ENCODE measurements at places on chromosomes 1 and 21.

DNA sequence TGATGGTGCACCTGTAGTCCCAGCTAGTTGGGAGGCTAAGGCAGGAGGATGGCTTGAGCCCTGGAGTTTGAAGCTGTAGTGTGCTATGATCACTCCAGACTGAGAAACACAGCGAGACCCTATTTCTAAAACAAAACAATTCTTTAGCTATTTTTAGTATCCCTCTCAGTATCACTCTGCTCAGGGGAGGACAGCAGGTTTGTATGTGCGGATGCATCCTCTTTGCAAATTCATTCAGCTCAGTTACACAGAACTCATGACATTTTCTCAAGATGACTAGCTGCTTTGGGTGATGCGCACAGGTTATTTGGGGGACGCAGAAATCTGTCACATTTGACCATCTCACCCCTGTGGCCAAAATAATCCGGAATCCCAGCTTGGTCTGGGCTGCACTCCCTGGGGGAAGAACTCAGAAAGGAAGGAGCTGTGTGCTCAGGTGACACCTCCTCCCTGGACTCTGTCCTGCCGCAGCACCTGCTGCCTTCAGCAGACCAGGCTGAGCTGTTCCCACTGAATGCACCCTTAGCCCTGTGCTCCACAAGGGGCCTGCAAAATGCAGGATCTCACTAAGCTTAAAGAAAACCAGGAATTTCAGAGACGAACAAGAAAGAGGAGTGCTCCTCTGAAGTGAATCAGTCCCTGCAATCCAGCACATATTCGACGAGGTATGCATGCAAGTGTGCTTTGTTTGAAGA, 89.5 kb upstream of the PGBD5 start:
- DNase-seq = no peak

GRCh38 chr21:36949171-36950141, 17.0 kb downstream of the HLCS start:
- no peak for DNase-seq

DNA sequence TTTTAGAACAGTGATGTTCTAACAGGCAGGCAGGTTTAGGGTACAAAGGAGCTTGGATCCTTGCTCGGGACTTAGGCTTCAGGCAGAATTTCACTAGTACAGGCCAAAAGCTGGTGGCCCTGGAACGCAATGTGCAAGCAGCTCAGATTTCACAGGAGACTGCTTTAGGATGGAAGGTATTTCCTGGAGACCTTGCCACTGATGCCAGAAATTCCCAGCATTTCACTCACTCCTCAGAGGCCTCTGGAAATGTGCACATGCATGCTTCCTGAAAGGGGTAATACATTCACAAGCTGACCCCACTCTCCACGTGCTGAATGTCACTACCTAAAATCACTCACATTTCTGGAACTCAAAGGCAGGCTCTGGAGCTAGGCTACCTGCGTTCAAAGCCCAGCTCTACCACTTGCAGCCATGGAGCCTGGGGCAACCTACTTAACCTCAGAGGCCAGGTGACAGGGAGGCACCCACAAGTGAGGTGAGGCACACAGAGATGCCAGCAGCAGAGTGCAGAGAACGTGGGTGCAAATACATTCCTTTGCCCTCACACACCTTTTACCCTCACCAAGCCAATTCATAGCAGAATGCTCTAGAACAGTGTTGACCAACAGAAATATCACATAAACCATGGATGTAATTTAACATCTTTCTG, 56.5 kb downstream of the CDC7 start:
- DNase-seq = peak; percentile 26

DNA sequence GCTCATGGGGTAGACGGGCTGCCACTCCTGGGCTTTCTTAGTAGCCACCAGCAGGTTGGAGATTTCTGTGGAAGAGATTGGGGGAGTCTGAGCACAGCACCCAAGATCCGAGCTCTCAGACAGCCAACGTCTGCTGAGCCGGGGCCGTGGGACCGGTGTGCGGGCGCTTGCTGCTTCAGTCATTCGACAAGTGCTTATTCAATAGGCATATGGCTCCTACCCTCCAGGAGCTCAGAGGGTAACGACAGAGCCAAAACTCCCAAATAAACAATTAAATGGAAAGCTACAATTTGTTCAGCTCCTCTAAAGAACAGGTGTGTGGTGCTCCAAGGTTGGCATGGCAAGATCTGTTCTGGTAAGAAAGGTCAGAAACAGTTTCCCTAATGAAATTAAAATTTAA, 106.0 kb downstream of the RAVER2 start:
- no peak for DNase-seq

DNA sequence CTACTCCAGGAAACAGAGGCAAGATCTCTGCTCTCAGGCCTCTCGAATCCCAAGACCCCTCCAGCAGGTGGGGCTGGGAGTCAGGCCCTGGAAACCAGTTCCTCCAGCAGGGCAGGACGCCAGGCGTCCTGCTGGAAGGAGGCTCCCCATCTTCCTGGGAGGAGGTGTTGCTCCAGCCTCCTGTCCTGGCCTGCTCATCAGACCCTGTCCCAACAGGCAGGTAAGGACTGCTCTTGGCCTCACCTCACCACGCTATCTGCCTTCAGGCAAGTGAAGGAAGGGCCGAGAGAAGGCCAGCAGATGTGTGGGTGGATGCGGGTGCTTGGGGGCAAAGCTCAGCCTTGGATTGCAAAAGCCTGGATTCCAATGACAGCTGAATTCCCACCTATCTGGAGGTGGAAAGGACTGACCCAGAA, 82.9 kb downstream of the SSBP3 start:
- DNase-seq = no peak

- DNase-seq = no peak
These were observed 258.6 kb upstream of the TMEM51 start for GRCh38 chr1:14894811-14895560.

DNA sequence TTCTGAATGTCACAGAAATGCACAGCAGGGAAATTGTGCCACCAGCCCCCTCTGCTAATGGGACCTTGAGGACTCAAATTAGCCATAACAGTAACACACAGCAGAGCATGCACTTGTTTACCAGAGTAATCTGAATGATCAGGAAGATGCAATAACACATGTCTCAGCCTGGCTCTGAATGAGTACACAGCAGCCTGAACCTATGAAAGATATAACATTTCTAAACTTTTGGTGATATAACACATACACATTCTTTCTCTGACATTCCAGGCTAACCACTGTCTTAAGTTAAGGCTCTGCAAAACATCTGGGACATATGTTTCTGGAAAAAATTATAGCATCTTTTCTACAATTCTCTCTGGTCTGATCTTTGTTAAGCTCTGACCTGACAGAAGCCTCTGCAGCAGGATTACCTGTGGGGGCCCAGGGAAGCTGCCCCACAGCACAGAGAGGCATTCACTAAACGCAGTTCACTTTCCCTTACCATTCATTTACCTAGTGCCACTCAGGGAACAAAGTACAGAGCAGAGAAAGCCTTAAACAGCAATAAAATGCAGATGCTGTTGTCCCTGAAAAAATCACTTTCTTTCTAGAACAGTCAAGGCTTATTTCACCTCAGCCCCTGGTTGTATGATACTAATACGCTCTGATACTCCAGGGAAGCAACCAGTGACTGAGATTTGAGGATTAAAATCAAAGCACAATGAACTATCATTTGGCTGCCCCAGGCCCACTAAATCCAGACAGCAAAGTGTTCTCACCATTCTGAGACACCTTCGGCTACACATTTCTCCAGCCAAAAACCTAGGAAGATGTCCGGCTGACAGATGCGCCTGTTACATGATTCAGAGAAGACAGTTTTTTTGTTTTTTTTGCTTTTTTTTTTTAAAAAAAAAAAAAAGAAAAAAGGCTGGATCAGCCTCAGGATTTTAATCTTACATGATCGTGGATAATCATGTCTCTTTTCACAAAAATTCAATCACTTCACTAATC, 54.0 kb upstream of the CNN3 start:
- no peak for DNase-seq

DNA sequence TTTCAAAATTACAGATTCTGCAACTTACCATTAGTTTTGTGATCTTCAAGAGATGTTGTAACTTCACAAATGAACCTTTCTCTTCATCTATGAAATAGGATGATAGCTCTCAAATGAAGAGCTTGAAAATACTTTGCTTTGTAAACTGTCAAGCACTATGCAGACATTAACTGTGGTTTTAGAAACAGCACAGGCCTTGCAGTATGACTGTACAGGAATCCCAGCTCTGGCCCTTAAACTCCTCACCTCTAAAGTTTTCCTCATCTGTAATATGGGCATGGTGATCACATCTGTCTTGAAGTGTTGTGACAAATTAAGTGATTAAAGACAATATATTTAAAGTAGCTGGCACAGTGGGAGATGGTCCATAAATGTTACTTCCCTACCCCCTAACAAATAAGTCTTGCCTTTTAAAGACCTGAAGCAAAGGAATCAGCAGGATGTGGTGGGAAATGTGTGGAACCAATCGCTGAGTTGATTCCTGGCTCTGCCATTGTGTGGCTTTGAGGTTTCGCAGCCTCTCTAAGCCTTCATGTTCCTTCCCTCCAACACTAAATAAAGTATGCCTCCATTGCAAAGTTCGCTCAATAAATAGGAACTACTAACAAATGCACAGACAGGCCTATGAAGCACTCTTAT, 5.5 kb upstream of the PTP4A2 start:
- DNase-seq = peak; percentile 43

DNA sequence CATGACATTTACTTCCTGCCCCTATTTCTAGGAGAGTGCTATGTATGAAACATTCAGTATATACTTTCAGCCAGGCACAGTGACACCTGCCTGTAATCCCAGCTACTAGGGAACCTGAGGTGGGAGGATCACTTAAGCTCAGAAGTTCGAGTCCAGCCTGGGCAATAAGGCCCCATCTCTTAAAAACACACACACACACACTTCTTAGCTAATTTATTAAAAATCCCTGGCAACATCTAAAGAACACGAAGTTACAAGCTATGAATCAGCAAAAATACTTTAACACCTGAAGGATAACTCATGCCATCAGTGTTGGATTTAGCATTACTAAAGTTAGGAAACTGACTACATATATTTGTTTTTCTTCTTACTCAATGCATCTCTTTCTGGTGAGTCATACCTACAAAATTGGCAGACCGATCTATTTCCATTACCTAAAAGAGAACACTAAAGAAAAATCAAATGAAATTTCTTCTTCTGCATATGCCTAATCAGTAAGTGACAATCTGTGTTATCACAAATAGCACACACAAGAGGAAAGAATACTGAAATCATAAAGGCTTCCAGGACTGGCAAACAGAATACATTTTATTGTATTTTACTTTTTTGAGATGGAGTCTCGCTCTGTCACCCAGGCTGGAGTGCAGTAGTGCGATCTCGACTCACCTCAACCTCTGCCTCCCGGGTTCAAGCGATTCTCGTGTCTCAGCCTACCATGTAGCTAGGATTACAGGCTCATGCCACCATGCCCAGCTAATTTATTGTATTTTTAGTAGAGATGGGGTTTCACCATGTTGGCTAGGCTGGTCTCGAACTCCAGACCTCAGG, 41.4 kb downstream of the RNF115 start:
- DNase-seq = no peak

DNA sequence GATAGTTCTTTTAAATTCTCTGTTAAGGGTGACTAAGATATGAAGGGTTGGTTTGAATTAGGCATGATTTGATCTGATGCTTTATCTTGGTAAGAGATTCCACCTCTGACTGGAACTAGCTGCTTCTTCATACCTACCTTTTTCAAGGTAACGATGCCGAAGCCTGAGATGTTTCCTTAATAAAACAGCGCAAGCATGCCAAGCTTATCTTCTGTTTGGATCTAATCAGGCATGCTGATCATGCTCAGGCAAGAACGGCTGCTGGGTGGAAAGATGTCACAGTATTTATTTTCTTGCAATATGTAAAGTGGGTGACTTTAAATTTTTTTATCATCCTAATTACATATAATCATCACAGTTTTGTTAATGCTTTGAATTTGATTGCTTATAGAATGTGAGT, 148.7 kb downstream of the ADGRL2 start:
- no peak for DNase-seq

GRCh38 chr1:193486671-193487229, 300.3 kb upstream of the B3GALT2 start:
- DNase-seq = no peak

- no peak for DNase-seq
These were observed 6.8 kb downstream of the RGS8 start for GRCh38 chr1:182677397-182678098.

DNA sequence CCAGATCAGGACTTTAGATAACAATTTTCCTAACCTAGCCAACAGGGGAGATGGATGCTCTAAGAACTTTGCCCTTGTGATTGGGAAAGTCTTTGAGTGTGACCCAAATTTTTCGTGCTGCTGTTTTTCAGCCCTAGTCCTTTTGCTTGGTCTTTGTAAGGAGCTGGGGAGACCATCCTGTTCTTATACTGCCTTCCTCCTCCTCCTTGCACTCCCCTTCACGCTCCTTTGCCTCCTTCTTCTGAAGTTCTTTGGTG, 5.7 kb downstream of the KCNQ4 start:
- DNase-seq = no peak

GRCh38 chr1:101002551-101002950, 23.0 kb downstream of the DPH5 start:
- peak; percentile 12 for DNase-seq

DNA sequence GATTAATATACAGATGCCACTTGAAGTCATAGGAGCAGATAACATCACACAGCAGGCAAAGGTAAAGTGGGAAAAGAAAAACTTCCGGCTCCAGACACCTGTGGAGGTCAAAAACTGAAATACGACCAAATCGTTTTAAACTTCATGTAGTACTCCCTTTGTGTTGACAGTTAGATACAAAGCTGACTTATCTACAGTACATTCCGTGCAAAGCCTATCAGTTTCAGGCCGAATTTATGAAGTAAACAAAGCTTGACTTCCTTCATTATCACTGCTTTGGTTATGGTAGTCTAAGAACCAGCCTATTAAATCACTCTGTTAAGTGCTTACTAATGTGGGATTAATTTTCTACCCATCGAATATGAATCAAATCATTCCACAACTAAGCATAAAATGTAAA, 156.3 kb downstream of the SMYD3 start:
- DNase-seq = no peak

GRCh38 chr1:24957016-24957807, 27.1 kb upstream of the RUNX3 start:
- no peak for DNase-seq

DNA sequence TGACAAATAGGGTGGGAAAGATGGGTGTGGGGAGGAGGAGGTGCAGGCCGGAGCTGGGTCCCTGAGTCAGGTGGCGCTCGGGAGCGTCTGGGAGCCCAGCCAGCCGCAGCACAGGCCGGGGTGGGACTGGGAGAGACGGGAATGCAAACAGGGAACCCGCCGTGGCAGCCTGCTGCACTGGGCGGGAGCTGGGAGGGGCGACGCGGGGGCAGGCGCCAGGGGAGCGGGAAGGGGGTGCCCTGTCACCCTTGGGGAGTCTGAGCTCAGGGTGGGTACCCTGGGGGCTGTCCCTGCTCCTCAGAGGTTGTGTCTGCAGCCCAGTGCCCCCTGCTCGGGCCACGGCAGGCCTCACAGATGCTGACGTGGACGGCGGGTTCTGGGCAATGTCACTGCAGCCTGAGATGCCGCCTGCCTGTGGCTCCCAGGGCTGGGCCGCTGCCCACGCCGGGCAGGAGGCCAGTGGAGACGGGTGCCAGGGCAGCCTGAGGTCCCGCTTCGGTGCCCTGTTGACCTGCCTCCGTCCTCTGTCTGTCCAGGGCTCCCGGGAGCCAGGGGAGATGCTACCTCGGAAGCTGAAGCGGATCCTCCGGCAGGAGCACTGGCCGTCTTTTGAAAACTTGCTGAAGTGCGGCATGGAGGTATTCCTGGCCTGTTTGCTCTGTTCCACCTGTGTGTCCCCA, 16.6 kb upstream of the LRRC3 start:
- DNase-seq = no peak

Data from CD4-positive, alpha-beta T cell treated with Interleukin-17A for 4 hours (primary cell).